ENCODE measurements at places on chromosomes 7 and 10.

DNA sequence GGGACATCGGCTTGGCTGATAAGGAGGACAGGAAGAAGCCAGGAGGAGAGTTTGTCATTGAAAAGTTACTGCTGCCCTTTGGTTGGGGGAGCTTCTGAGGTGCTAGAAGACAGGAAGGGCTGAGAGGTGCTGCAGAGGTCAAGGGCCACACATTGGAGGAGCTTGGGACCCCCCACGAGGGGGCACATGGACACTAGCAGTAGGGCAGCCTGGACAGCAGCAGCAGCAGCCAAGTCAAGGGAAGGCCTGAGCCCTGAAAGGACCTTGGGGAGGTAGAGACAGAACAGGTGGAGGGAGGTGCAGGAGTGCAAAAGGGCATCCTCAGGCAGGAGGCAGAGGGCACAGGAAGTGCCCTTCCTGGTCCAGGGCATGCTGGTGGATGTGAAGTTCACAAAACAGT is 439.7 kb upstream of the IGFBP3 start:
- DNase-seq, result no peak

- DNase-seq, result no peak
These were observed 4.9 kb downstream of the SLC25A13 start for GRCh38 chr7:96316949-96317348.

DNA sequence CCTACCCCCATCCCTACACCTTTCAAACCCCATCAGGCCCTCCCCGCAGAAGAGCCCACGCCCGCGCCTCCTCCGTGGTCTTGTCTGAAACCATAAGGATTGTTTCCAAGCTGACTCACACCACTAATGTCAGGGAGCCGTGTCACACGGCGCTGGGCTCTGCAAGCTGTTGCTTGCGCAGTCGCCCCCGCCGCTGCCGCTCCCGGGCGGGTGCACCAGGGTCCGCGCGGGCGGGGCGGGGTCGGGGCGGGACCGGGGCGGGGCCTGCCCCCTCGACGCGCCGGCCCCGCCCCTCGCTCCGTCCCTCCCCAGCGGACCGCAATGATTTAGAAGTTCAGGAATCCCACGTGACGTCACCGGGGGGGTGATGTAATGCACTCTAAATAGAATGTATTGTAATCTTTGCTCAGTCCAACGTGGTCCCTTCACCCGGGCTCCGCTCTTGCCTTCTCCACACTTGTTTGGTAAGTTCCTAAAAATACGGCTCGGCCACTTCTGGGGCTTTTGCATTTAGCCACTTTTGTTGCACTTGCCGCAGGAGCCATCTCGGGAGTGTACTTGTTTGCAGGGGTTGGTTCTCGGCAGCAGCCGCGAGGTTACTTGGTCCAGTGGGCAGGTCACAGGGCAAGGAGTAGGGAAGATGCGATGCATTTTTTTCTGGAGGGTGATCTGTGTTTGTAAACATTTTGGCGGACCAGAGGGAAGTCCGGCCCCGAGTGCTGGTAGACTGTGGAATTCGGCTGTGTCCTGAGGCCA is 3.2 kb upstream of the CREB5 start:
- no peak for DNase-seq

DNA sequence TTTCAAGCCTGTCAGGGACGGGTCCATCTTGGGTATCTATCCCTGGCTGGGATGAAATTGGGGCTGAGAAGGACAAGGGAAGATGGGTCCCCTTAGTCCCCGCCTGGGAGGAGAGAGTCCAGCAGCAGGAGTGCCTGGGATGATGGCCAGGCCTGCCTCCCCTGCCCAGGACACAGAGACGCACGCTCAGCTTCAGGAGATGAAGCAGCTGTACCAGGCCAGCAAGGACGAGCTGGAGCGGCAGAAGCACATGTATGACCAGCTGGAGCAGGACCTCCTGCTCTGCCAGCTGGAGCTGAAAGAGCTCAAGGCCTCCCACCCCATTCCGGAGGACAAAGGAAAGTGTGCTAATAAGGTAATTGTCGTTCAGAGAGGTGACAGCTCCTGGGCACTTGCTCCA is 15.4 kb downstream of the CCDC136 start:
- no peak for DNase-seq

DNA sequence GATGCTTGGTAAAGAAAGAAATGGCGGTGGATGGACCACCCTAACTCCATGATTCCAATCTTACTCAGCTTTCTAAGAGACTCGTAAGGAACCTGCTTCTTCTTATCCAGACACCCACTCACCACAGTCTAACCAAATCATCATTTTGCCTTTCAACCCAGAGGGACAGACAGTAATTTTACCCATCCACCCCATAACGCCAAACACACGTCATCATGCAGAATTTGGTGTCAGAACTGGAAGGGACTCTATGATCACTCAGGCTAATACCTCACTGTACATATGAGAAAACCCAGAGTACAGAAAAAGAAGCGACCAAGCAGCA is 388 bp downstream of the ECD start:
- DNase-seq, result no peak

DNA sequence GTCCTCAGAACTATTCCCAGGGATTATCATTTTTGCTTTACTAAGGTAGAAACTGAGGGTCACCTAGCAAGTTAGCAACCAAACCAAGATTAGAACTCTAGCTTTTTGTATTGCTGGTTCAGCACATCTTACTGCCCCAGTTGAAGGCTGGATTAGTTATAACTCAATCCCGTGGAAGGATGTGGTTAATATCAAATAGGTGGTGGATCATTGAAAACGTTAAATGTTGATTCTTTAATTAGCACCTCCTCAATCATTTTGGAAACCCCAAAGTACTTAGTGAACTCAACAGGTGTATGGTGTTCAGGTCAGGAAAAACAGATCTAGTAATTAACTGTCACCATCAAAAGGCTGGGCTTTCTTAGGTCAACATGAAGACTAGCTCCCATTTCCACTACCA is 152.4 kb downstream of the ARID5B start:
- no peak for DNase-seq

DNA sequence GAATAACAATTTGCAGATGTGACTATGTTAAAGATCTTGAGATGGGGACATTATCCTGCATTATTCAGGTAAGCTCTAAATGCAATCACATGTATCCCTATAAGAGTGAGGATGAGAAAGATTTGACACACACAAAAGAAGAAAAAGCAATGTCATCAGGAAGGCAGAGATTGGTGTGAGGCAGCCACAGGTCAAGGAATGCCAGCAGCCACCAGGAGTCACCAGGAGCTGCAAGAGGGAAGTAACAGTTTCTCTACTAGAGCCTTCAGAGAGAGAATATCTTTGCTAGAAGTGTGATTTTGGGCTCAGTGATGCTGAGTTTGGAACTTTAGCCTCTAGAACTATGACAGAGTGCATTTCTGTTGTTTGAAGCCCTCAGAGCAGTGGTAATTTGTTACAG is 700.3 kb upstream of the SEMA3D start:
- DNase-seq, result no peak

- DNase-seq, result no peak
These were observed 247.3 kb downstream of the SUGCT start for GRCh38 chr7:40382145-40382544.

GRCh38 chr7:133646472-133647315 is 393.8 kb downstream of the EXOC4 start:
- DNase-seq, result no peak

DNA sequence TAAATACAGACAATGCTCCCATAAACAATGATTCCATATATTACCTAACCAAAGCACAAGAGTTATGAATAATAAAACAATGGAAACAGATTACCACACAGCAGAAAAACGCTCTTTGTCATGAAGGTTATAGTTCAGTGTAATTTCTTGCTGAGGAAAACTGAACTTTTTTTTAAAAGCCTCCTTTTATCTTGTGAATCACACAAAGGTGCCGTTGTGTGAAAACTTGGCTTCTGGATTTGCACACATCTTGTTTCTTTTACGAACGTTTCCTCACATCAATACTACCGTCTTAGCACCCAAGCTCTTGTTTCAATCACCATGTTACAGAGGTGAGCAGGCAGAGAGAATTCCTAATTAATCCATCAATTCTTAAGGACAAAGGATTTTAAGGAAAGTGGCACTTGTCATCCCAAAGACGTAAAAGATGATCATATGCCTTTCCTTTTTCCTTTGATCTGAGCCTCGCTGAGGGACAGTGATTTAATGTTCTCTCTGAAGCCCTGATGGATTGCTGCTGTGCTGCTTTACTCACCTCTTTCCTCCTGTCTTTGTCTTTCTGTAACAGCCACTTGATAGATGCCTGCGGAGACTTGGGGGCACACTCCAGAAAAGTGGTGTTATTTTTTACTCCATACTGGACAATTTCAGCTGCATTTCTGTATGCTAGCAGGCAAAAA is 110.1 kb downstream of the CD36 start:
- no peak for DNase-seq

GRCh38 chr10:31583293-31583692 is 264.3 kb downstream of the ZEB1 start:
- DNase-seq, result no peak

DNA sequence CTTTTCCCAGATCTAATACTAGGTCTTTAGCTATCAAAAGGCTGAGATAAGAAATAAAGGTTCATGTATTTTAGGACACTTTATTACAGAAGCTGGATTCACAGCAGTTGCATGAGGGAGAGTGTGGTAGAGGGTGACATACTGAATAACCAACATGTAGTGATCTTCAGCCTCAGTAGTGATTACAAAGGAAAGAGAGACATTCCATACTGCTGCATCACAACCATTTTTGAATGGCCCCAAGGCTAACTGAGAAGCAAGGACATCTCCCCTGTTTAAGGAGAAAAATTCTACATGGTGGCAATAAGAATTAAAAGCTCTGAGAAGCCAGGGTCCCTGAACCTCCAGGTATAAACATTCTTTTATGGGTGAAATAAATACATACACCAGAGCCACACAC is 35.3 kb downstream of the COG5 start:
- DNase-seq, result no peak

GRCh38 chr7:98488167-98488566 is 87.3 kb upstream of the BAIAP2L1 start:
- no peak for DNase-seq

DNA sequence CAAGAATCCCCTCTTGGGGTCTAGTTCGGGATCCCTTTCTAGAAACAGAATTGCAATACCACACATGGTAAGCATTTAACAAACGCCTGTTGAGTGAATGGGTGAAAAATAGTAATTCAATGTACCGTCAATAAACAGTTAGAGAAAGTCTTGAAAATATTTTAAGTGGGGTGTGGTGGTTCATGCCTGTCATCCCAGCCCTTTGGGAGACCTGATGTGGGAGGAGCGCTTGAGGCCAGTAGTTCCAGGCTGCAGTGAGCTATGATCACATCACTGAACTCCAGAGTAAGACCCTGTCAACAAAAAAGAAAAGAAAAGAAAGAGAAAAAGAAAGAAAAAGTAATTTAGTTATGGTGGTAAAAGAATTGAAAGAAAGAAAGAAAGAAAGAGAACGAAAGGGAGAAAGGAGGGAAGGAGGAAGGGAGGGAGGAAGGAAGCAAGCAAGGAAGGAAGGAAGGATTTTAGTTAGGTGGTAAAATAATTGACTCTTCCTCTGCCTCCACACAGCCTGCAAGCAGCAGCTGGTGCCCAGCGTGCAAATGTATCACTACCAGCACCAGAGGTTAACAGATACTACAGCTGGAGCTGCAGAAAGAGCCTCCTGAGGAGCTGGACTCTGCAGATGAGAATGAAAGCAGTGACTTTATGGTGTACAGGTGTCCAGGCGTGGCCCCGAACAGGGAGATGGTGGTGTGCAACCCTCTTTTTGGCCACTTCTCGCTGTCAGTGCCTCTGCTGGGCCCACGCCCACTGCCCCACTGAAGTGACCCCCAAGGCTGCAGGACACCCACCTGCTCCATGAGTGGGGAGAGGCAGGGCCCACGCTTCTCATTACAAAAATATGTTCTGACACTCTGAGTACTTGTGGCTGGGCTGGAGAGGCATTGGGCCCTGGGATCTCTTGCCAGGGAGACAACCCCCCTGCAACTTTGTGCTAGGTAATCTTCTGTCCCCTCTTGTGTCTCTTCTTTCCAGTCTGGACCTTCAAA is 135.4 kb downstream of the BAMBI start:
- DNase-seq, result no peak

DNA sequence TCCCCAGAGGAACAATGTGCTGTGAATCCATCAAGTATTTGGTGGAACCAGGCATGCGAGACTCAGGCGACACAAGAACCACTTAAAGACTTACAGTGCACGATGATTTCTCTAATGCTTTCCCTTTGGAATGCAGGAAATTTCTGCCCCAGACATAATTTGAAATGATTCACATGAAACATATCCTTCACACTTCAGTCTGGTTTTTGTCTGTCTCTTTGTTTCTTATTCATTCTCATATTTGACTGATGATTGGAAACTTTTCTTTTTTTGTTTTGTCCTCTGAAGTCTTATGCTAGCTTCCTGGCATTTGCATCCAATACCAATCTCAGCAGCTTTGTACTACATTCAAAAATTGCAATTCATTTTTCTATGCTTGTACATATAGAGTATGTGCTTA is 502.8 kb downstream of the PHTF2 start:
- DNase-seq, result no peak

DNA sequence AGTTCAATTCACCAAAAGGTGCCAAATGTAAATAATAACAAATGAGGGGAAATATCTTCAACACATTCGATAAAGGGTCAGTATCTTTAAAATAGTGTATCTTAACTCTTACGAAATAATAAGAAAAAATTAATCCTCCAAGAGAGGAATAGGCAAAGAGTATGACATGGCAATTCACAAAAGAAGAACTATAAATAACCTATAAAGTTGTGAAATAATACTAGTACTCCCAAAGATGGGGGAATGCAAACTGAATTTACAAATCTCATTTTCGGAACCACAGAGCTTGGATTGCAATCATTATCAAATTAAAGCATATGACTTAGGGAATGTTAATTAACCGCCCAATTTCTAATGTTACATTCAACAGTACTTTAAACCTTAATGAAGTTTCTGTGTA is 78.2 kb upstream of the TARP start:
- DNase-seq, result no peak

GRCh38 chr10:17912754-17913153 is 39.0 kb upstream of the SLC39A12 start:
- no peak for DNase-seq

DNA sequence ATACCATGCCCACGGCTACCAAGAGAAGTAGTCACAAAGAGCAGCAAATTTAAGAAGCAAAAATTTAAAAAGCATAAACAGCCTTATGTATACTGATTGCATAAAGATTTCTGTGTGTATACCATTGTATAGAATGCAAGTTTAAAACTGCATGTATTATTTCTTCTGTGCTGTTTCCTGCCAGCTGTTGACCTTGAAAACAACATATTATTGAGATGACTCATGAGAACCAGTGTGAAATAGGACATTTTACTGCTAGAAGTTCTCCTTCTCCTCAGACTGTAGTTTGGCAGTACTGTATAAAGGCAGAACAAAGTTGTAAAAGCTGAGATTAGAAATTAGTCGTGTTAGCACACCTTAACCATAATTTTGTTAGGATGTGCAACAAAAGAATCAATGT is 42.3 kb upstream of the SGCE start:
- no peak for DNase-seq

Data from activated T-helper 1 cell treated with anti-CD3 and anti-CD28 coated beads, Interleukin-2, amount 50 U/mL, for 16 hours (primary cell).